Naive thymus-derived CD8-positive, alpha-beta T cell (primary cell): ENCODE measurements at places on chromosomes 11 and 22.
A peak's percentile ranks its signal among the peaks of the same experiment; 100 is the strongest.

DNA sequence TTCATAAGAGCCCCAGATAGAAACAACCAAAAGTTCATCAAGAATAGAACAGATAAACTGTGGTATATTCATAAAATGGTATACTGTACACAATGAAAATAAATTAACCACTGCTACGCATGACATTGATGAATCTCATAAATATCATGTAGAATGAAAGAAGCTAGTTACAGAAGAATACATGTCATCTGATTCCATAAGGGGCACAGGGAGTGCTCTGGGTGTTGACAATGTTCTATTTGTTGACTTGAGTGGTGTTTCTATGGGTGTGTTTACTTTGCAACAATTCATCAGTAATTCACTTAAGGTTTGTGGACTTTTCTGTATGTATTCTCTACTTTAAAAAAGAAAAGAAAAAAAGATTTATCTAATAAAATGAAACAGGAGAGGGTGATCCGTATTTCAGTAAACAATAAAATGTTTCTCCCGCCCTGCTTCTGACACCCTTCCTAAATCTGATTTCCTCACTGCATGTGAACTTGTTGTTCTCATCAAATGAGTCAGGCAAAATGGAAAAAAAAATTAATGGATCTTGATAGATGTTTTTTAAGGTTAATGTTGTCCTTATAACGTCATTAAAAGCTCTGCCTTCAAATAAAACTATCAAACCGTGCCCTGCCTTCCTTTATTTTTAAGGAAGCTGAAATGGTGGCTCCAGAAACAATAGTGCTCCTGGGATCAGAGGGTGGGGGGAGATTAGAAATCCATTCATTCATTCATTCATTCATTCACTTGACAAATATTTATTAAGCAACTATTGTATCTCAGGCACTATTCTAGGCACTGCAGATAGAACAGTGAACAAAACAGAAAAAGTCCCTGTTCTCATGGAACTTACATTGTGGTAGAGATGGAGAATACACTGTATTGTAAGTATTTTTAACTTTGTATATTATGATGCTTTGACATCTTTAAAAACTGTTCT lies 77.2 kb upstream of the CD44 start:
- DNase-seq = no peak

DNA sequence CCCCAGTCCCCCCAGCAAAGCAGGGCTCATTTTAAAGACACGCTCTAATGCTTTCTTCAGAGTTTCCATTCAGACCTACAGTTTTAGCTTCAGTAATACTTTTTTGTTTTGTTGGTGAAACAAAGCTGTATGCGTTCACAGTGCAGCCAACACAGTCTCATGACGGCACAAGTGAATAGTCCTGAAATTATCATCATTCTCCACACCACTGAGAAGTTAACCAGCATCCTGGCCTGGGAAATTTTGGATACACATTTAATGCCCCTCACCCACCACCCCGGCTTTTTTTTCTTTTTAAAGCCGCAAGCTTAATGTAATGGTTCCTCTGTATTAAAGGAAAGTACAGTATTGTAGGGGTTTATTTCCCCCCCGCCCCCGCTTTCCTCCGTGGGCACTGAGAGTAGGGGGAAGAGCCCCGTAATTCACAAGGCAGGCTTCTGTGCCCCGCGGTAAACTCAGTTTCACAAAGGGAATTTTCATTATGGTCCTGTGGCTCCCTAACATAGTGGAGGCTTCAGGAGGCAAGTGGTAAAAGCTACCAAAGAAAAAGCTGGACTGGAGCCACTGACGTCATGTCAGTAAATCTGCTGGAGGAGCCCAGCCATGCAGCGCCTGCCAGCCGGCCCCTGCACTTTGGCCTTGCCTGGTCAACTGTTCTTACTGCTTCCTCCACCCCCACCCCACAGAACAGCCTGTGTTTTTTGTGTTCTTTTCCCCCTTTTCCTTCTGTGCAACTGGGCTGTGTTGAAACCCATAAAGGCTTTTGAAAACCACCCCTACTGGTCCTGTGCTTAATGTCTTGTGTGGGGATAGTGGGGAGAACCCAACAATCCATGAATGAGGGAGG lies 18.2 kb downstream of the TEAD1 start:
- DNase-seq = no peak

DNA sequence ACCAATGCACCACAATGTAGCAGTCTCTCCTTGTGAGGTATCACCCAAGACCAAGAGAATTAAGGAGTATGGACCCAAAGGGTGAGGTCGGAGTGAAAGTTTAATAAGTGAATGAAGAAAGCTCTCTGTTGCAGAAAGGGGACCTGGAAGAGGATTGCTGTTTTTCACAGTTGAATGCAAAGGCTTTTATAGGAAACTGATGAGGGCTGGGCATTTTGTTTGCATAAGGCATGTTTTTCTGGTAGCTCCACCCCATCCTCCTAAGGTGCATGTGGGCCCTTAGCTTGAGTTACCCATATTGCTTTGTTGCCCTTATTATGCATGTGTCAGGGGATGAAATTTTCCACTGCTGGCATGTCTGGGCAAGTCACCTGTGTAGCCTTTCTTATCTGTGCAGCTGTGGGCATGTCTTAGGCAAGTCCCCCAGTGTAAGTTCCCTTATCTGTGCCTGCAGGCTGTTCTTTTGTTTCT lies 64.7 kb downstream of the BDNF start:
- DNase-seq = no peak

DNA sequence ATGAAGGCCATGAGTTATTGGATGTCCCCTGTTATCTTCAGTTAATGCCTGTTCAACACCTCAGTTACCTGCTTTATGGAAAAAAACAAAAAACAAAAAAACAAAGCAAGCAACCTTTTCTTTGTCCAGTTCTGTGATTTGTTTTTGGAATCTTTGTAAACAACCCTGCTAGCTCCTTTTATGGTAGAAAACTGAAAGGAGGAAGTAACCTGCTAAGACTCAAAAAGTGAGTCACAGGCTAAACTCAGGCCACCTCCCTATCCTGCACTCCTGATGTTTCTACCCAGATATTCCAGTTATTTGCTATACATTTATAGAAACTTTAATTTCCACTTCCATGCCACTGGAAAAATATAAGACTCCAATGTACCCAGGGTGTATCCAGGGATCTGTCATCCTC lies 20.6 kb upstream of the TLCD5 start:
- DNase-seq = no peak

DNA sequence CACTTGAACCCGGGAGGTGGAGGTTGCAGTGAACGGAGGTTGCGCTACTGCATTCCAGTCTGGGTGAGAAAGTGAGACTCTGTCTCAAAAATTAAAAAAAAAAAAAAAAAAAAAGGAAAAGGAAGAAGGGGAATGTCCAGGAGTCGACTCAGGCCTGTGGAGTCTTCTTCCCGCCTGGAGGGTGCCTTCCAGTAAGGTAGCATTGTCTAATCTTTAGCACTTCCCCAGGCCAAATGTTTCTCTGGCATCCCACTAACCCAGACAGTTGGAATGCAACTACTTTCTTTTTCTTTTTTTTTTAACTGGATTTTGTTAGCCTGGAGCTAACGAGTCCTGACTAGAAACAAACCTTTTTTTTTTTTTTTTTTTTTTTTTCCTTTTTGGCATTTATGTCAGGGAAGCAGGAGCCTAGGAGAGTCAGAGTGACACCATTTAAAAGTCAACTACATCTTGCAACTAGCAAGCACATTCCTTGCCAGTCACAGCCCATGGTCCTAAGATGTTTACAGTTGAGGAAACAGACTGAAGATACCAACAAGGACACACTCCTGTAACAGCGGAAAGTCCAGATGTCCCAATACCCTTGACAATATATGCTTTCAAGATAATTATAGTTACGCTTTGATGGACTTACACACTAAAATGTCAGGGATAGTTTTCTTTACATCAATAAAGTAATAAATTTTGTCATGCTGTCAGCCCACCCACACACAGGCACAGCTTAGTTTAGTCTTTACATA lies 10.6 kb downstream of the PLET1 start:
- no peak for DNase-seq

DNA sequence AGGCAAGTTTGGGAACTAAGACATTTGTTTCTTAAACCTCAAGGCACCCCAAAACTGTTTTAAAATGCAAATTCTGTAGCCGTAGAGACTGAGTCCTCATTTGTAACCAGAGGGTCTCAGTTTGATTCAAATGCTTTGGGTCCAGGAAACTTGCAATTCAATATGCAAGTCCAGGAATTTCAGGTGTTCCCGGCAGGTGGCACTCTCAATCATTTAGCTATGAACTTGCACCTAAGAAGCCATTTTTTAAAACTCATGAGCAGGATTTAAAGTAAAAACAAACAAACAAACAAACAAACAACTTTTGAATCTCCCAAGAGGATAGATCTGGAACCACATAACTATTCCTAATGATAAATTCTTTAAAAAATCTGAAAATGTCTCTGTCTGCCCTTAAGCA lies 8.7 kb upstream of the ABTB2 start:
- no peak for DNase-seq

- no peak for DNase-seq
Measured at GRCh38 chr22:22761963-22762772, 117.8 kb downstream of the GGTLC2 start.

- no peak for DNase-seq
Measured at GRCh38 chr11:106495046-106495445, 417.6 kb downstream of the AASDHPPT start.

DNA sequence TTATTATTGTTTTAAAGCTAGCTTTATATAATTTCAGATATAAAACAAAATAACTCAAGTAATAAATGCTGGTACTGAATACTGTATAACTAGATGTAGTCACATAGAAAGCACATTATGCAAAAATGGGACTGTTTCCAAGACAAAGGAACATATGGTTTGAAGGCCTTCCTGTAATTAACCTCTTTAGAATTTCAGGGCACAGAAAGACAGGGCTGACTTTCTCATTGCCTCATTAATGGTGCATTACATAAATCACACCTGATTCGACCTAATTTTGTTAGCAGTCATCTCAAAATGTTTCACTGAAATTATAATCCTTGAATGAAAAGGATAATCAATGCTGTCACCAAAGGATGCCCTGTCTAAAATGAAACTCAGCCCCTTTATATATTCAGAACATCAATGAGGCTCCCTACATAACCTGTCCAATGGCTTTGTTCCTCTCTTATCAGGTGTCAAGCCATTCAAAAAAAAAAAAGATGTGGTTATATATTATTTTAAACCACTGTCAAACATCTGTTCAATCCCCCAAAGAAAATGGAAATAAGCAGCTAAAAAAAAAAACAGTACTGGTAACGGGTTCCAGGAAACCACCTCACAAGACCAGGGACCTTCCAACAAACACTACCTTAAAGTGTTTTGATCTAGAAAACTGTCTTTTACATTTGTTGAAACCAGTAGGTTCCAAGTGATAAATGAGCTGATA lies 77.4 kb downstream of the FAM168A start:
- DNase-seq = no peak

GRCh38 chr11:12275818-12276217 lies 101.6 kb upstream of the PARVA start:
- no peak for DNase-seq

GRCh38 chr11:117179048-117179999 lies 781 bp downstream of the SIDT2 start:
- DNase-seq = peak; percentile 16

DNA sequence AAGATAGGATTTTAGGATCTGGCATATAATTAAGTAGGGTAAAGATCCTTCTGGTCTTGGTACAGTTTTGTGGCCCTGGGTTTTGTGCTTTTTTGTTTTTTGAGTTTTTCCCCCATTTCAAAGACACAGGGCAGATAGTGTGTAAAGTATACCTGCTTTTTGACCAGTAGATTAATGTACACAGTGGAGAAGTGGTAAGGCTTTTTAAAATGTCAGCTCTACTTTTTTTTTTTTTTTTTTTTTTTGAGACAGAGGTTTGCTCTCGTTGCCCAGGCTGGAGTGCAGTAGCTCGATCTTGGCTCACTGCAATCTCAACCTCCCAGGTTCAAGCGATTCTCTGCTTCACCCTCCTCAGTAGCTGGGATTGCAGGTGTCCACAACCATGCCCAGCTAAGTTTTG lies 4.0 kb downstream of the EP300 start:
- no peak for DNase-seq

DNA sequence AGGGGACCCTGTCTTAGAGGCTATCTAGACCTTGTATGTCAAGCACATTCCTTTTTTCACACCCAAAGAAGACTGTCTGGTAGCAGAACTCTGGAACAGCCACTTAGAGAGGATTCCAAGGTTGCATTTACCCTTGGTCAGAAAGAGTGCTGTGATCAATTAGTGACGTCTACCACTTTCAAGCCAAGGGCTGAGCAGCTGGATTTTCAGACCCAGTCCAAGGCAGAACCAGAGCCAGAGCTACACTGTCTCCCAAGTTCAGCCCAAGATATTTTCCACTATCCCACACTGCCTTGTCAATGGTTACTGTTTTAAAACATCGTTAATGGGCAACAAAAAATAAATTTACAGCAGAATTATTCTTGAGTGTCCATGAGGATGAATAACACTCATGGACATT lies 24.0 kb downstream of the ABCC8 start:
- no peak for DNase-seq

GRCh38 chr11:107482234-107482633 lies 24.6 kb upstream of the CWF19L2 start:
- no peak for DNase-seq

GRCh38 chr11:107139396-107139795 lies 121.1 kb upstream of the GUCY1A2 start:
- DNase-seq = no peak

DNA sequence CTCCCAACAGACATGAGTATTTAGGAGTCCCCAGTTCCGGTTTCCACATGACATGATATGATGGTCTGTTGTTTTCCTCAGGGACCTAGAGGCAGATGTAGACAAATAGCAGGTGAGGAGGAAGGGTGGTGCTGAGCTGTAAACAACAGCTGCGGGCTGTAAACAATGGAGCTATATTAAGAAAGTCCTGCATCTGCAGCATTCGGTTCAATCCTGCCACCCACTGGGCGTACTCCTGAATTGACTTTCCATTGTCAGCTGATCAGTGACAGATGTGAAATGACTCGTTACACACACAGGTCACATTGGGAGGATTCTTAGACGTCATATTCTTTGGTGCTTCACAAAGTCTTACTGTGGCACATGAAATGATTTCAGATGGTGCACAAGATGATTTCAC lies 26.8 kb upstream of the RAG1 start:
- DNase-seq = no peak

GRCh38 chr22:36423461-36424404 lies 36.0 kb upstream of the MYH9 start:
- DNase-seq = no peak

GRCh38 chr11:125173556-125173955 lies 9.0 kb downstream of the PKNOX2 start:
- no peak for DNase-seq
